ENCODE measurements at places on chromosomes 2 and 18.

GRCh38 chr18:27400001-27400400, 214.9 kb upstream of the CHST9 start:
- no peak for DNase-seq

DNA sequence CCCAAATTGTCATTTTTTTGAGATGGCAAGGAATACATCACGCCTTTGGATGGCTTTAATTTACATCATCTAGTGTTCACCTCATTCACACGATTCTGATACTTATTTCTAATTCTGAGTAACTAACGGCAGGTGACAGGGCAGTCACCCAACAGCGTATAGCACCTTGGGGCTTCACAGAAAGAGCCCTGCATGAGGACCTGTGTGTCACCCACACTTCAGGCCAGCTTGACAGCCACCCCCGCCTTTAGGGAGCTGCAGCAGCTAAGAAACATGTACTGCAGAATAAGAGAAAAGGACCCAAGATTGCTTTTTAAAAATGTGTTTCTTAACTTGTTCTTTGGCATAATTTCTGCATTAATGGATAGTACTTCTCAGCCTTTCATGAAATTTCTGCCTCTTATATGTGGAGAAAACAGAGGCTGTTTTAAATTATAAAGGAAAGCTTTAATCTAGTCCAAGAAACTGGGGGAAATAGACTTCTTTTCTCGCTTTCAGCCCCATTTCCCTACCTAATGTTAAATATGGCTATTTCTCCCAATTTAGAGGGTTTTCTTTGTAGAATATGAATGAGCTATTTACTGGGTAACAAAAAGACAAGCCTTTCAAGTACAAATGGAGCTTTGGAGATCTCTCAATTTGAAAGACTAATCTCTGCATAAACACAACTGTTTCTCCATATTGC, 245.1 kb downstream of the LDLRAD4 start:
- DNase-seq = no peak

GRCh38 chr18:33584548-33585430, 6.8 kb downstream of the ASXL3 start:
- no peak for DNase-seq

- peak; percentile 58 for DNase-seq
Observed at GRCh38 chr2:226652369-226652768, 147.3 kb downstream of the IRS1 start.

DNA sequence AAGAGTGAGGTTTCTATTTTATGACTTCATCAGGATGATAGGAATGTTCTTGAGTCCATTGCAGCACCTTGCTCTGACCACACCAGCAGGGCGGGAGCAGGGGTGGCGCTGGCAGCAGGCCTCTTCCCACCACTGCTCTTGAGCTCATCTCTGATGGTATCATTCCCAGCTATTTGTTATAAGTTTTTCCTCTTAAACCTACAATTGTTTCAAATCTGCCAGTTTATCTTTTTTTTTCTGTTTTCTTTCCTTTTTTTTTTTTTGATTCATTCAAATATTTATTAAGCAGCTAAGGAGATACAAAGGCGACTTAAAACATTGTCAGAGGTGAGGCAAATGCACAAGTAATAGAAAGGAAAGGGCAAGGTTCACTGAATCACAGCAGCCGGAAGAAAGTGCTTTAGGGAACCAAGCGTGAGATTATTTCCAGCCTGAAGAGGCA, 28.7 kb downstream of the NIFK start:
- DNase-seq = no peak

DNA sequence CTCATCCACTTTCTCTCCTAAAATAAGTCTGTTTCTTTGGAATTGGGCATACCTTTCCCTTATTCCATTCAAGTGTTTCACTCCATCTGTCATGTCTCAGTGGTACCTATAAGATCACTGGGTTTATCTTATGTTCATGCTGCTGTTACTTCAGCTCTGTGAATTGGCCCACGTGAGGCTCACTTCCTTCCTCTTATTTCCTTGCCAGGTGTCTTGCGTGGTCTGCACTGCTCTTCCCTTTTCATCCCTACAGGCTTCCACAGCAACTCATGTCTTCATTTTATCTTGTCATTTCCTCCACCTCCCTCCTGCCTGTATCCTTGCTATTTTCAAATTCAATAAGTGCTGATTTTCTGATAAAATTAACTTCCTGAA, 159.1 kb upstream of the ALPP start:
- DNase-seq = no peak

GRCh38 chr2:22282220-22282619, 1102.8 kb upstream of the KLHL29 start:
- no peak for DNase-seq
